Caudate nucleus (tissue), 63 donors: ENCODE measurements at places on chromosomes 13 and 19.
A peak's percentile ranks its signal among the peaks of the same experiment; 100 is the strongest.

GRCh38 chr19:18156268-18156667, 3.3 kb downstream of the PIK3R2 start:
- no peak for DNase-seq

DNA sequence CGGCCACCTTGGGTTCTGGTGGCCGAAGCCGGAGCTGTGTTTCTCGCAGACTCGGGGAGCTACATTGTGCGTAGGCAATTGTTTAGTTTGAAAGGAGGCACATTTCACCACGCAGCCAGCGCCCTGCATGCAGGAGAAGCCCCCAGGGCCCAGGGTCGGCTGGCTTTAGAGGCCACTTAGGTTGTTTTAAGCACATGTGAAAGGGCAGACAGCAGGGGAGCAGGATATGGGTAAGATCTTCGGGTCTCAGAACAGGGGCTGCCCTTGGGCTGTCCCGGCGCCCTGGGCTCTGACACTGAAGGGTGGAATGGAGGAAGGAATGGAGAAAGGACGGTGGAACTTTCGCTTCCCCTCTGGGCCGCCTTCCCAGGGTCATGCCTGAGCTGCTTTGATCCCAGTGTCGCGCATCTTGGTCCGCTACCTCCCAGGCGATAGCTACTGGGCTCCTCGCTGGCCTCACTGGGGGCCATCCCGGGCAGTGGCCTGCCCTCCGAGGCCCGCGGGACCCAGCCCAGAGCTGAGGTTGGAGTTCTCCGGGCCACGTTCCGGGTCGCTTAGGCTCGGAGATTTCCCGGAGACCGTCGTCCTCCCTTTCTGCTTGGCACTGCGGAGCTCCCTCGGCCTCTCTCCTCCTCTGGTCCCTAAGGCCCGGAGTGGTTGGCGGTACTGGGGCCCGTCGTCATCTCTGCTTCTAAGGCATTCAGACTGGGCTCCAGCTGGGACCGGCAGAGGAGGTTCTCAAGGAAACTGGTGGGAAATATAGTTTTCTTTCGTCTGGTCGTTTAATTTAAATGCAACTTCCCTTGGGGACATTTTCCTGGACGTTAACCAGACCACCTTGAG, 4.3 kb upstream of the POU4F1 start:
- no peak for DNase-seq

DNA sequence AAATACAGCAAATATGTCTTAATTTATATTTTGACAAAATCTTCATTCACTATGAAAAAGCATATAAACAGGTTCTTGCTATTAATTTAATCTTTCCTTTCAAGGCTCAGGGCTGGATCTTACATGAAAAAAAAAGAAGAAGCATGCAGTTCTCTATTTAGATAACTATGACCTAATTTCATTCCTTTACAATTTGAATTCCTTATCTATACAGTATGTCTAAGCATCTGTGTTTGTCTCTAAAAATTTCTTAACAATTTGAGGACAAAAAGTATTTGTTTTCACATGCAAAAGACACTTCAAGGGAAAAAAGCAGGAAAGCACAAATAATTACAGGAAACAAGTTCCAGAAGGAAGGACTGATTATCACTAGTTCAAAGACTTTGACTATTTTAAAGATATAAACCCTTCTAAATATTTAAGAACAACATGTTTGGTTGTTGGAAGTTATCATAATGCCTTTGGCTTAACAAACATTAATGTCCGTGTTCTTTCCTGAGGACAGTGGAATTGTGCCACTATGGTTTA, 157.5 kb downstream of the TBC1D4 start:
- no peak for DNase-seq

DNA sequence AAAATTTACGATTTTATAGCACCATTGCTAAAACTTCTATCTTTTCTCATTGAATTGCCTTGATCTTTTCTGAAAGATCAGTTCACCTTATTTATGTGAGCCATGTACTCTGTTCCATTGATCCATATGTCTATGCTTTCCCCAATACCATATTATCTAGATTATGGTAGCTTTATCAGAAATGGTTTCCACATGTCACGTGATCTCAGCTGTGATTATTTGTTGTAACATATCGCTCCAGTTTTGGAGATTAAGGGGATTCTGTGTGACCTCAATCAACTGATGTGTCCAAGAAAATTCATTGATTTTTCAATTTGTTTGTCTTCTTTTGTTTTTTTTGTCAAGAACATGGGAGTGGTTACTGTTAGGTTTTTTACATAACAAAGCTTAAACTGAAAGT, 1114.5 kb upstream of the ATXN8OS start:
- no peak for DNase-seq

GRCh38 chr19:29908963-29909944, 32.8 kb upstream of the URI1 start:
- DNase-seq = no peak

GRCh38 chr19:20333508-20333907, 166.5 kb downstream of the ZNF486 start:
- DNase-seq = no peak

DNA sequence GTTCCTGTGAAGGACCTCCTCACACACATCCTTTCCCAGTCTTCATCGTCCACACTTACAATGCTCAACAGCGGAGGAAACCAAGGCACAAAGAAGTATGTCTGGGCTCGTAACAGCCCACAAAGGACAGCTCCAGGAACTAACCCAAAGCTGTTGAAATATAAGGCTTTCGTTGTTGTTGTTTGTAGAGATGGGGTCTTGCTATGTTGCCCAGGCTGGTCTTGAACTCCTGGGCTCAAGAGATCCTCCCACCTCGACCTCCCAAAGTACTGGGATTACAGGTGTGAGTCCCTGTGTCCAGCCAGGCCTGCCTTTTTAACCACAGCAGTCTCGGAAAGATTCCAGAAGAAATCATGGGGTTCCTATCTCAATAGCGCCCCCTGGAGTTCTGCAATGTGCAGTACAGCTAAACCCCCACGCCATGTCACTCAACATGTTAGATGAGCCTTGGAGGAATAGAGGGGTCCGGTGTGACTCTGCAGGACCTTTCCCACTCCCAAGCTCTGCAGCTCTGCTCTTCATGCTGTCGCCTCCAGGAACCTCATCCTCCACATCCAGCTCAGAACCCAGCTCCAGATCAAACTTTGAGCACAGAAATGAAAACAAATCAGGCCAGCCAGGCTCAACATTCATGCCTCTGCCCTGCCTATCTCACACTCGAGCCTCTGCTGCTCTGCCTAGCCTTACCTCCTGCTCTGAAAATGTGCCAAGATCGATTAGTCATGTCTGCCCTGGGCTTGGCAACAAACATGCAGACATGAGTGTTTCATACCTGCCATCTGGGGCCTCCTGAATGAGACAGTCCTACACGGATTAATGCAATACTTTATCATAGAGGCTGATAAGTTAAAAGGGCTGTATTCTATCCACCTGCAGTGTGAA, 7.5 kb downstream of the PLA2G4C start:
- DNase-seq = no peak

DNA sequence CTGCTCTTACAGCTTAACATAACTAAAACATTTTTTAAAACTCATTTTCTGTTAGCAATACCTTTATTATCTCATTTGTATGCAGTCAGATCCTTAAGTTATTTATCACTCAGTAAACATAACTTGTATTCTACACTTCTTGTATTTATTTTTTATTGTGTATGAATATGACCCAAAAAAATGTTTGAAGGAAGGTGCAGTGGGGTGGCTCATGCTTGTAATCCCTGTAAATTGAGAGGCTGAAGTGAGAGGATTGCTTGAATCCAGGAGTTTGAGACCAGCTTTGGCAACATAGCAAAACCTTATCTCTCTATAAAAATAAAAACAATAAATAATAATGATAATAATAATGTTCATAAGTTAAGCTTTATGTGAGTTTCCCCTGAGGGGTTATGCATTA, 1004.8 kb downstream of the SLITRK5 start:
- no peak for DNase-seq

GRCh38 chr13:44540761-44541434, 35.2 kb downstream of the TSC22D1 start:
- no peak for DNase-seq

DNA sequence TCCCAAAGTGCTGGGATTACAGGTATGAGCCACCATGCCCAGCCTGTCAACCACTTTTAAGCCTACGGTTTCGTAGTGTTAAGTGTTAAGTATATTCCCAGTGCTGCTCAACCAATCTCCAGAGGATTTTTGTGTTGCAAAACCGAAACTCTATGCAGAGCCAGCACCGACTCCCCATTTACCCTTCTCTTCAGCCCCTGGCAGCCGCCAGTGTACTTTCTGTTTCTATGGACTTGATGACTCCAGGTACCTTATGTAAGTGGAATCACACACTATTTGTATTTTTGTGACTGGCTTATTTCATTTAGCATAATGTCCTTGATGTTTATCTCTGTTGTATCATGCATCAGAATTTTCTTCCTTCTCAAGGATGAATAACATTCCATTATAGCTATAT, 1.1 kb downstream of the SULT2A1 start:
- DNase-seq = no peak

DNA sequence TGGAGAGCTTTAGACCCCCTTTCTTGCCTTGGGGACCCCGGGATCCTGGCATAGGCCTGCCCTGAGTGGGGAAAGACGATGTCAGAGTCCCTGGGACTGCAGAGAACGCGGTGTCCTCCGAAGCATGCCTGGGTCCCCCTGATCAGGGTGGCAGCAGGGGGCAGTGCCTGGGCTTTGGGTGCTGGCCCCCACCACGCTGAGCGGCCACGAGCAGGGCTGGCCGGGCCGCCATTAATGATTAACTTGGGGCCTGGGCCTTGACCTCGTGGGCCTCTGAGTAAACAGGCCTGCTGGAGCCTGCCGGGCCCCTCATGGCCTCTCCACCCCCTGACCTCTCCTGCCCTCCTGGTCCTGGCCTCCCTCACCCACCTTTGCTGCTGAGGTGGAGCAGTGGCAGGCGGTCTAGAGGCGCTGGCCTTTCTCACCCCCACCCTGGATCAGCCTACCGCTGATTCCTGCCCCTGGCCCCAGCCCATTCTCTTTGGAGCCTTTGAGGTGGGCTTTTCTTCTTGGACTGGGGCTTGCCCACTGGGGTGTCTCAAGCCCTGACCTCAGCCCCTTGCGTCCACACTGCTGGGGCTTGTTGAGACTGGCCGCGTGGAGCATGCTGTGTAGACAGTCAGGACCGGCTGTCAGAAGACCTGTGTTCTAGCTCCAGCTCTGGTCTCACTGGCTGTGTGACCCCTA, 26.3 kb downstream of the CEBPA start:
- DNase-seq = no peak

DNA sequence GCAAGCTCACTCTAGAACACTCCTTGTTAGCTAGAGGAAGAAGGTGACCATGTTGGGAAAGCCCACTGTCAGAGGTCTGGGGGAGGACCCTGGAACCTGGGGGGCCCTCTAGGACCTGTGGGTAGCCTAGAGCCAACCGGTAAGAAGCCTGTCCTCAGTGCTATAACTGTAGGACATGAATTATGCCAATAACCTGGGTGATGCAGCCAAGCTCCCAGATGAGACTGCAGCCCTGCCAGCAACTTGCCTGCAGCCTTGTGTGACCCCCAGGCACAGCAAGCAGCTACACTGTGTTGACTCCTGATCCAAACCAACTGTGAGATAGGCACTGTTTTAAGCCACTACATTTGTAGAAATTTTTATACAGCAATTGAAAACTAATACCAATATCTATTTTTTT, 122.3 kb downstream of the MIPEP start:
- DNase-seq = no peak

DNA sequence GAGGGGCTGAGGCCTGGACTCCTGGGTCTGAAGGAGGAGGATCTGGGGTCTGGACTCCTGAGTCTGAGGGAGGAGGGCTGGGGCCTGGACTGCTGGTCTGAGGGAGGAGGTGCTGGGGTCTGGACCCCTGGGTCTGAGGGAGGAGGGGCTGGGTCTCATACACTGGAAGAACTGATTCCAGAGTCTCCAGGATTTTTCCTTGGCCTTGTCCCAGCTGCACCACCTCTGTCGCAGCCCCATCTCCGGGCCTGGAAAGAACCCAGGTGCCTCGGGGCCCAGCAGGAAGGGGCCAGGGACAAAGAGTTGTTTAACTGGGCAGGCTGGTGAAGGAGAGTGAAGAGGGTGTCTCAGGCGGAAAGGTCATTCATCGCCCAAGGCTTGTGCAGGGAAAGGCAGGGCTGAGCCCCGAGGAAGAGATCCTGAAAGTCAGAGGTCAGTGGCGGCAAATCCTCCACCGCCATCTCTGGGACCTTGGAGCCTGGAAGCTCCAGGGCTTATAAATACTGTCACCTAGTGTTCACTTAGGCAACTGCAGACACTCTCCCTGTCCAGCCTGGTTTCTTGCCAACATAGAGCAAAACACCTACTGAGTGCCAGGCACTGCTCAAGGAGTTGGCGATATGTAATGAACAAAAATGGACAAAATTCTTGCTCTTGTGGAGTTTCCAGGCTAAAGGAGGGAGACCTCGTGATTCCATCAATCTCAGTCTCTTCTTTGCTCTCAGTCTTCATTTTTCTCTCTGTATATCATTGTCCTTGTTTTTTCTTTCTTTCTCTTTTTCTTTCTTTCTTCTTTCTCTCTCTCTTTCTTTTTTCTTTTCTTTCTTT, 4.4 kb upstream of the KCNN4 start:
- DNase-seq = peak; percentile 11

GRCh38 chr19:9883231-9883758, 48.2 kb downstream of the PIN1 start:
- DNase-seq = no peak

DNA sequence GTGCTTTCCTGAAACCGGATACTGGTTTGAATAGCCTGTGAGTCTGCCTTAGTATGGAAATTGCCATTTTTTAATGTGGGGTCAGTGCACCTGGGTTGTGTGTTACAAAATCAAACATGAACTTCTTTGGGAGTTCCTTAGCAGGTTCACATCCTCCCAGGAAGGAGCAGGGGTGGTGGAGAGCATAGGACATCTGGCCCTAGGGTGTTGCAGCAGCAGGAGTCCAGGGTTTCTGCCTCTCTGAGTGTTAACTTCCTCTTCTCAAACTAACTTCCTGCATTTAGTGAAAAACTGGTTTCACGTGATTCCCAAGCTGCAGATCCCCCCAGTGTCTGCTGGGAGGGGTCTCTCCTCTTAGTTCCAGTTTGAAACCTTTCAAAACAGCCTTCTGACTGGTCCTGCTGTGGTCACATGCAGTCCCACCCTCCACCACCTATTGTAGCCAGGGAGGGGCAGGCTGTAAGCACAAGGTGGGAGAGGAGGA, 7.2 kb downstream of the RNASEH2B start:
- no peak for DNase-seq
